ENCODE measurements at places on chromosomes 7 and 10.

GRCh38 chr10:77618117-77618516 is 19.5 kb downstream of the KCNMA1 start:
- DNase-seq: no peak

DNA sequence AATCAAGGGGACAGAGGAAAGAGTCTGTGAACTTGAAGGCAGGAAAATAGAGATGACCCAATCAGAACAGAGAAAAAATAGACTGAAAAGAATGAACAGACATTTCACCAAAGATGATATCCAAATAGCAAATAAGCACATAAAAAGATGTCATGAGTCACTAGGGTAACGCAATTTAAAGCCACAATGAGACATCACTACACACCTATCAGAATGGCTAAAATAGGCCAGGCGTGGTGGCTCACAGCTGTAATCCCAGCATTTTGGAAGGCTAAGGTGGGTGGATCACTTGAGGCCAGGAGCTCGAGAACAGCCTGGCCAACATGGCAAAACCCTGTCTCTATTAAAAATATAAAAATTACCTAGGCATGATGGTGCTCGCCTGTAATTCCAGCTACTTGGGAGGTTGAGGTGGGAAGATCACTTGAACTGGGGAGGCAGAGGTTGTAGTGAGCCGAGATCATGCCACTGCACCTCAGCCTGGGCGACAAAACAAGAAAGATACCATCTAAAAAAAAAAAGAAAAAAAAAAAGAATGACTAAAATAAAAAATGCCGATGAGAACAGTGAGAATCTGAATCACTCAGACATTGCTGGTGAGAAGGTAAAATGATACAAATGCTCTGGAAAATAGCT is 100.9 kb downstream of the LHPP start:
- no peak for DNase-seq

GRCh38 chr7:36348256-36348655 is 41.4 kb upstream of the ANLN start:
- DNase-seq: no peak

GRCh38 chr7:140334341-140335057 is 63.8 kb downstream of the SLC37A3 start:
- no peak for DNase-seq

DNA sequence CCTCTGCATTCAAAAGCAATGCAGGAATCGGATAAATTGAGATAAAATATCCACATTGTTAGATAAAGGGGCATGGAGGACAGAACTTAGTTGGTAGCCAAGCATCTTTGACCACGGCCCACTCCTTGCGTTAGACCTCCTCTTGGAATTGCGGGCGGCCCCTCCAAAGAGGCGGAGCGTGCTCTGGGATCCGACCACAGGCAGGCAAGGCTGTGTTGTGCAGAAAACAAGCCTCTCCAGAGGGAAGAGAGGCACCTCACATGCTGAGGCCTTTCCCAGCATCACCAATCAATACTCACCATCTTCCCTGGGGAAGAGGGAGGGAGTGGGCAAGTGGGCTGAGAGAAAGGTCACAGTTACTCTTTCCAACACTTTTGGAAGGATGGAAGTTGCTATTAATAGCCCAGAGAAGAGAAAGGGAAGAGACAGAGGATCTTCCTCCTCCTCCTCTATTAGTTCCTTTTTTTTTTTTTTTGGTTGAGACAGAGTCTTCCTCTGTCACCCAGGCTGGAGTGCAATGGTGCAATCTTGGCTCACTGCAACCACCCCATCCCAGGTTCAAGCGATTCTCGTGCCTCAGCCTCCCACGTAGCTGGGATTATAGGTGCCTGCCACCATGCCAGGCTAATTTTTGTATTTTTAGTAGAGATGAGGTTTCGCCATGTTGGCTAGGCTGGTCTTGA is 49.7 kb upstream of the NRF1 start:
- no peak for DNase-seq

- no peak for DNase-seq
Observed at GRCh38 chr10:102962951-102963755, 45.1 kb downstream of the CNNM2 start.

GRCh38 chr10:104253606-104254410 is 884 bp upstream of the GSTO1 start:
- no peak for DNase-seq

GRCh38 chr10:110460111-110460809 is 37.4 kb upstream of the DUSP5 start:
- no peak for DNase-seq

- DNase-seq: peak; percentile 68
Observed at GRCh38 chr7:37031571-37032257, 307.4 kb upstream of the AOAH start.

GRCh38 chr10:11208908-11209829 is 191.5 kb downstream of the CELF2 start:
- DNase-seq: no peak

DNA sequence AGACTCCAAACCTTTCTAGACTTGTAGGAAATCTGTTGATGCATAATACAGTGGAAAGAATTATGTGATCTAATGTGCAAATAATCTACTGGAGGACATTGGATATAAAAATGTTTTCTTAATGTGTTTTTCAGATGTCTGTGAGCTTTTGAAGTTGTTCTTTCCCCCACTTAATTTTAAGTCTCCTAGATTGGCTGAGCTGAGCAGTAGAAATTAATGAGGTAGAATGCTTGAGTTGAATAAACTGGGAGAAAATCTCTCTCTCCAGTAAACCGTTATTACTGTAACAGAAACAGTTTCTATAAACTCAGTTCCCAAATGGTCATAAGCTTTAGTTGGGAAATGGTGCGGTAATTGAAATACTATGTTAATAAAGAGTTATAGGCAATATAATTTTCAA is 15.7 kb downstream of the CSGALNACT2 start:
- no peak for DNase-seq

DNA sequence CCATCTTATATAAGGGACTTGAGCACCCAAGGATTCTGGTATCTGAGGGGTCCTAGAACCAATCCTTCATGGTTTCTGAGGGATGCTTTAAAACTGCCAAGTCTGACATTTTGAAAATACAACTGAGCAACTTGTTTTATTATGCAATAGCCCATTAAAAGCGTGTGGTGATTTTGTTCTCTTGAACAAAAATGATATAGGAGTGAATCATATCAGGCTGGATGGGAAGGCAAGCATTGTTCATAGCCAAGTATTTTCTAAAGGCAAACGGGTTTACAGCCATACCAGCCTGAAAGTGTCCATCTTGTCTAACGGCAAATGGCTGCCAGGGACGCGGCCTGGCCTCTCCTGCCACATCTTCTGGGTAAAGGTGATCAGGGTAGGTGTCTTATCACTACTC is 23.4 kb downstream of the RPP38 start:
- no peak for DNase-seq

- DNase-seq: no peak
Observed at GRCh38 chr7:158073845-158074840, 513.5 kb downstream of the PTPRN2 start.

- no peak for DNase-seq
Observed at GRCh38 chr7:140081774-140082425, 19.1 kb upstream of the PARP12 start.

DNA sequence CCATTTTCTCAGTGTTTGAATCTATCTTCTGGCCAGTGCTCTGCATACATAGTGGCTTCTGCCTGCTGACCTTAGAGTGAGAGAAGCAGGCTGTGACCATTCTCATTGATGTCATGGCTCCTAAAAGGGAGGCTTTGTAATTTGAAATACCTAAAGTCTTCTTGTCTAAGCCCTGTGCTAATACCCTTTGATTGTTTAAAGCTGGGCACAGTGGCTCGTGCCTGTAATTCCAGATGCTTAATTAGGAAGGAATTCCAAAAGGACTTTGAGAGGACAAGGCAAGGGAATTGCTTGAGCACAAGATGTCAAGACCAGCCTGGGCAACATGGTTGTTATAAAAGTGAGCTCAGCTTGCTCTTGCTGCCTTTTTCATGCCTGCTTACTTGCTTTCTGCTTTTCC is 81.7 kb downstream of the APBB1IP start:
- no peak for DNase-seq

DNA sequence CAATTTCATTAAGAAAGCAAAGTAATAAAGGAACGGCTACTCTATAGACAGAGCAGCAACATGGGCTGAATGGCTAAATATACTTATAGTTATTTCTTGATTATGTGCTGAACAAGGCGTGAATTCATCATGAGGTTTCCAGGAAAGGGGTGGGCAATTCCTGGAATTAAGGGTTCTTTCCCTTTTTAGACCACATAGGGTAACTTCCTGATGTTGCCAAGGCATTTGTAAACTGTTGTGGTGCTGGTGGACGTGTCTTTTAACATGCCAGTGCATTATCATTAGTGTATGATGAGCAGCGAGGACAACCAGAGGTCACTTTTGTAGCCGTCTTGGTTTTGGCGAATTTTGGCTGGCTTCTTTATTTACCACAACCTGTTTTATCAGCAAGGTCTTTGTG is 28.5 kb upstream of the ZMYND11 start:
- DNase-seq: no peak

DNA sequence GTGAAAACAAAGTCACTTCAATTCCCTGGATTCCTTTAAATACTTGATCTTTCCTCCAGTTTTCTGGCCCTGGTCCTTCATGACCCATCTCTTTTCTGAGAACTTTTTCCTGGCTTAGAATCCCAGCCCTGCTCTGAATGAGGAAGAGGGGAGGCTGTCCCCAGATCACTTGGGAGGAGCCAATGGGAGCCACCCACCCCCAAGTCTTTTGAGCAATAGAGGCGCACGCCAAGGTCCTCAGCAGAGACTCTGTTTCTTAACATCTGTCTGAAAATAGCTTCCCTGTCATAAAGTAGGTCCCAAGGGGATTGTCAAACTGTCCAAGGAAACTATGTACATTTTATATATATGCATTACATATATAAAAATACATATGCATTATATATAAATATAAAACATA is 126.8 kb downstream of the ADRA2A start:
- DNase-seq: no peak

DNA sequence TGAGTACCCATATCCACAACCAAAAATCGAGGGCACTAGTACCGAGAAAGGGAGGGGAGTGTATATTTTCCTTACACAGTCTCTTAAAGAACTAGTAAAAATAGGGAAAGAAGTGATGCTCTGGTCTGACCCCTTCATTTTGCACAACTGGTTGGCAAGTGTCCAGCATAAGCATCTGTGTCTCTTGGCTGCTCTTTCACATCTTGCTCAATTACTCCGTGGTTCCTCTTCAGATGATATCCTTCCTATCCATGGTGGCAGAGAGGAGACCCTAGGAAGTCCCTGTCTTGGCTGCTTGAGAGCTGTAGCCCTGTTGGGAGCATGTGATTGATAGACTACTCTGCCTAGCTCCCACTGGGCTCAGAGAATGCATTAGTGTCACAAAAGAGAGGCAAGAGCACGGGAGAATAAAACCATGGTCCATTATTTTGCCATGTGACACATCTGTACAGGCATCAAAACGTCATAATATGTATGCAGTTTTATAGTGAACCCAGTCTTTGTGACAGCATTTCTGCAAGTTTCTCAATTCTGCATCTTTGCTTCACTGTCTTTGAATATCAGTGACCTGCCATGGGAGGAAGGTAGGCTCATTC is 111.8 kb upstream of the ANKRD1 start:
- no peak for DNase-seq

DNA sequence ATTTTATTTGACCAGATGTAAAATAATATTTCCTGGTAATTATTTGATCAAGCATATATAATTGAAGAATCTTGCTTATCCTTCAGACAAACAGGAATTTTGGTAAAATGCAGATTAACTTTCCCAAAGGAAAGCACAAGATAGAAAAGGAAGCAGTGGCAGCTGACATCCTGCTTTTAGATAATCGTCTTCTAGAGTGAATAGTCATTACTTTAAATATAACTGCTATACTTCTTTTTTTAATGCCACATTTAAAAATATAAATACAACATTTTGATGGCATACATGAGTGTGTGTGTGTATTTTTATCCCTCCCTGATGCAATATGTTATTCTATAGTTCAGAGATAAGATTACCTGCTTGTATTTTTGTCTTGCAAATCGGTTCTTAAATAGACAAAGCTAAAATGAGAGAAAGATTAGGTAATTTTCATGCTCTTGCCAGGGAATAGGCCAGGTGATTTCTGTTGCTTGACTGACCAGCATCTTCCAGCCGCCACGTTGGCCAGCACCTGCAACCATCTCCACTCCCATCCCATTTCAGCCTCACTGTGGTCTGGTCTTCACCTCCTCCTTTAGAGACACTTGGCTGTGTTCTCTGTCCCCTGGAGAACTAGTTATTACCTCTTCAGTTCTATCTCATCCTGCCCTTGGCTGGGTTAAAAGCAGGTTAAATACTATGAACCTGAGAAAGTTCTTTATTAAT is 58.1 kb downstream of the MDFIC start:
- no peak for DNase-seq

GRCh38 chr7:101999393-101999792 is 182.0 kb downstream of the CUX1 start:
- DNase-seq: no peak

GRCh38 chr10:3766046-3766756 is 18.8 kb downstream of the KLF6 start:
- DNase-seq: peak; percentile 31

GRCh38 chr10:61684894-61685507 is 22.3 kb downstream of the CABCOCO1 start:
- DNase-seq: no peak

GRCh38 chr10:126459878-126460481 is 71.7 kb upstream of the ADAM12 start:
- DNase-seq: no peak

GRCh38 chr7:68348401-68348800 is 1249.9 kb upstream of the AUTS2 start:
- no peak for DNase-seq

GRCh38 chr7:78412216-78412858 is 613.8 kb downstream of the PHTF2 start:
- no peak for DNase-seq
